Liver (tissue), 10 donors: ENCODE measurements at places on chromosomes 3 and 15. TPM values are rescaled to one million over a fixed set of nuclear protein-coding genes. Genes with fewer than 3 reads are reported as not detected.

DNA sequence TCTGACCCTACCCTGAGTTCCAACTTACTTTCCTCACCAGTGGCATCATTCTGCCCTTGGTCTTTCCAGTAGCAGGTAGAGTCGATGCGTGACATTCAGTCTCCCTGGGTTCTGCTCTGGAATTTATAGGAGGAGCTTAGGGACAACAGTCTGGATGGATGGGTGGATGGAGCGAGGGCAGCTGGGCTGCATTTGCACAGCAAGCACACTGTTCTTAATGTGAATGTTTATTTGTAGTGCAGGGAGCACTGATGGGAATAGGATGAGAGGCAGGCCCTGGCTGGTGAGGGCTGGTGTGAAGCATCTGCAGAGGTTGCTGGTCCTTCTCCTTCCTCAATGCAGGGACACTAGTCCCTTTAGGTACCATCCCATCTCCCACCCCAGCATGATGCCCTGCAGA is 176.2 kb downstream of the EPHB1 start:
- no peak for DNase-seq
- H3K4me1 ChIP-seq = no peaks in the 10 kb centered on the region
- no peaks in the 10 kb centered on the region for H3K27me3 ChIP-seq
- no peak overlapping the region for H3K4me3 ChIP-seq
- no peak overlapping the region for H3K27ac ChIP-seq
- no peaks in the 10 kb centered on the region for H3K36me3 ChIP-seq

DNA sequence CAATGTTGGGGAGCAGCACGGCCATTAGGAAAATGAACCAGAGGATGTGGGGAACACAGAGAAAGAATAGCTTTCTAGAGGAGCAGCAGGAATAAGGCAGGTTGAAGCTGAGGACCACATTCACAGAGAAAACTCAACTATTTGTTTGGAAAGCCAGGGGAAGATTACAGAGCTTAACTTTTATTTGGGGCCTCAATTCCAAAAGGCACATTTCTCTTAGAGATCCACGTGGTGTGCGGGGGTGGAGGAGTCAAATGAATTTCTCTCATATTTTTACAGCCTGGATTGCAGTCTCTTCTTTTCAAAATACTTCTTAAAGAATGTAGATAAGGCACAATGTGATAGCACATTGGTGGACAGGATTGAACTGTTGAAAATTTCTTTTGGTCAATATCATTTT is 253.7 kb downstream of the ROBO1 start:
- no peak overlapping the region for H3K4me3 ChIP-seq
- no peaks in the 10 kb centered on the region for H3K27me3 ChIP-seq
- no peaks in the 10 kb centered on the region for H3K36me3 ChIP-seq
- no peak overlapping the region for H3K27ac ChIP-seq
- DNase-seq = no peak

DNA sequence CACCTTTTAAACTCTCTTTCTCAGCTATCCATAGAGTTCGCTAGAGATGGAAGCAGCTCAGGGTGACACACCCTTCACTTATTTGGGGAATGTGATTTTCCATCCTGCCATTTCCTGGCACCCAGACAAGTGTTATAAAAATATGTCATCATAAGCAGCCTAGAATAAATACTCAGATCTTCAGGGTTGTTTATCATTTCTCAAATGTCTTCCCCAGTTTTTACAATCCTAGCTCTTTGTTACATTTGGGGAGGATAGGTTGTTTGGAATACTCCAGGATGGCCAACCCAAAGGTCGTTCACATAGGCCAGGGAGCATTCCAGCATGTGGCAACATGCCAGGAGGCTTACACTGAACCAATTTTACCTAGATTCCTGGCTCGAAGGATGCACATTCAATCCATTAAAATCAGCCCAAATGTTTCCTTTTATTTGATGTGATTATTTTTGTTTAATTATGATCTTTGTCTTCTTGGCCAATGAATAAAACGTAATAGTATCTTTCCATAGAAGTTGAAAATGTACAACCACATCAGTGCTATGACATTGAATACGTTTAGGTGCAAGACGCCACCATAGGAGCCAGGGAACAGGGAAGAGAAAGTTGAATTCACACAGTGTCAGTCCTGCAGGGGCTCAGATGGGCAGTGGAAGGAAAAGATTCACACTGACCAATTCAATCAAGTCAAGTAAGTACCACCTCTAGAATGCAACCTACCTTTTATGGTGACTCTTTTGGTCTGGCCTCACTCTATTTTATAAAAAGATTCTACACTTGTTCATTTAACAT is 537.7 kb upstream of the MDFIC2 start:
- H3K4me3 ChIP-seq = no peak overlapping the region
- no peak overlapping the region for H3K27ac ChIP-seq
- H3K27me3 ChIP-seq = no peaks in the 10 kb centered on the region
- DNase-seq = no peak
- H3K4me1 ChIP-seq = no peaks in the 10 kb centered on the region
- no peaks in the 10 kb centered on the region for H3K36me3 ChIP-seq

DNA sequence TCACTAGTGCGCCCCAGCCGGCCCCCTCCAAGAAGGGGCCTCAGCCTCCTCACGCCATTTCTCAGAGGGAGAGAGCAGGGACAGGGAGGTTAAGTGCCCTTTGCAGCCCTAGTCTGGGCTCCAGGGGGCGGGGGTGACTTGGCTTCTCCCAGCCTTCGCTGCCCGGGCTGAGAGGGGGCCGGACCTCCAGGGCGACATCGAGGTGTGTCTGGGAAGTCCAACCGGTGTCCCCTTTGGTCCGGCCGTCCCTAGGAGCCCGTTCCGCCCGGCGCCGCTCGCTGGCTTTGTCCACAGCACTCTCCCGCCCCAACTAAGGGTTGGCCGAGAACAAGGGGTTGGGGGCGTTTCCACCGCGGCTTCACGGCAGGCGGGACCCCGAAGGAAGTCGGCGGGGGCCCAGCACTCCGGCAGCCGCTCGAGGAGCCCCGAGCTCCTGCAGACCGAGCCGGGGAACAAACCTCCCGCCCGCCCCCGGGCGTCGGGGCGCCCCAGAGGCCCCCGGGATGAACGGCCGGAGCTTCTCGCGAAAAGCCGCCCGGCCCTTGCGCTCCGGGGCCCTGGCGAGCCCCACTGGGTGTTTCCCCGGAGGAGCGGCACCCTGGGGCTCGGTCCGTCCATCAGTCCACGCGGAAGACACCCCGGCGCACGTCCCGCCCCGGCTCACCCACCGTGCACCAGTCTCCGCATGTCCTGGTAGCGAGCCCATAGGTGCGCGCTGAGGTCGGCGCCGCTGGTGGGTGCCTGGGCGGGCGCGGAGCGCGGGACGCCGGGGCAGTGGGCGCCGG is 627 bp downstream of the NT5DC2 start:
- H3K4me1 ChIP-seq = peaks cover 6% of the 10 kb centered on the region
- no peaks in the 10 kb centered on the region for H3K36me3 ChIP-seq
- DNase-seq = peak; percentile 52
- H3K27me3 ChIP-seq = no peaks in the 10 kb centered on the region
- peak overlapping the region; percentile 47 for H3K4me3 ChIP-seq

- peaks cover 4% of the 10 kb centered on the region for H3K27me3 ChIP-seq
- no peak overlapping the region for H3K27ac ChIP-seq
- DNase-seq = no peak
- no peaks in the 10 kb centered on the region for H3K36me3 ChIP-seq
- H3K4me3 ChIP-seq = no peak overlapping the region
Observed at GRCh38 chr3:194738254-194739093, 52.8 kb downstream of the FAM43A start.

The ZMYND10 gene
- 0.31 TPM for polyA plus RNA-seq

GRCh38 chr3:29639578-29640290 is 358.9 kb downstream of the RBMS3 start:
- H3K4me3 ChIP-seq = no peak overlapping the region
- no peaks in the 10 kb centered on the region for H3K4me1 ChIP-seq
- no peaks in the 10 kb centered on the region for H3K27me3 ChIP-seq
- no peak for DNase-seq
- H3K36me3 ChIP-seq = no peaks in the 10 kb centered on the region

DNA sequence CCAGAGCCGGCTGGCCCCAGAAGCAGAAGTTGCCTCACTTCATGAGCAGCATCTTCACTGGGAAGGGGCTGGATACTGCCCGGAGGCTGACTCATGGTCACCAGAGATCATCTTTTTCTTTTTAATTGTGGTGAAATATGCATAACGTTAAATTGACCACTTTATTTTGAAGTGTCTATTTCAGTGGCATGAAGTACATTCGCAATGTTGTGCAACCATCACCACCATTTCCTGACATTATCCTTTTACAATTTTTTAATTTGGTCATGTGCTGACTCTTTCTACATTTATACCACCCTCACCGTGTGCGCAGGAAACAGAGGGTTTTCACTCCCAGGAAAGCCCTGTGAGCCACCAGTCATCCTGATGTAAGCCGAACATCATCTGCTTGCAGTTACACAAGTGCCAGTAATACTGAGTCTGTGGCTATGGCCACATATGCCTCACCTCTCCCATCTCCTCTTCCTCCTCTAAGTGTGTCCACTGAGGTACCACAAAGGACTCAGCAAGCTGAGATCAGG is 51.6 kb upstream of the ABHD17C start:
- H3K4me3 ChIP-seq = no peak overlapping the region
- no peaks in the 10 kb centered on the region for H3K36me3 ChIP-seq
- no peaks in the 10 kb centered on the region for H3K27me3 ChIP-seq
- no peak overlapping the region for H3K27ac ChIP-seq
- no peaks in the 10 kb centered on the region for H3K4me1 ChIP-seq

DNA sequence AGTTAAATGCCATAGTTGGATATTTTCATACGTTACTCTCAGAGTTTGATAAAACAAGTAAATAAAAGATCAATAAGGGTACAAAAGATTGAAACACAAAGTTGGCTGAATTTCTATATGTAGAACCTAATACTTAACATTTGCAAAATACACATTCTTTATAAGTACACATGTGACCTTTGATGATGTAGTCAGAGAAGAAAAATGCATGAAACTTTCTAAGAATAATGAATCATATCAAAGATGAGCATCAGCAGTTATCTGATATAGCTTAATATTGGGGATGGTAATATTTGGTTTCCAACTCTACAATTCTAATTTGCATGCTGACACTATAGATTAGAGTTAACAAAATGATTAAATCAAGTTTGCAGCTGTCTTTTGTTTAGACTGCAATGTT is 188.0 kb upstream of the TGFBR2 start:
- H3K4me3 ChIP-seq = no peak overlapping the region
- H3K36me3 ChIP-seq = no peaks in the 10 kb centered on the region
- no peak overlapping the region for H3K27ac ChIP-seq
- DNase-seq = no peak
- no peaks in the 10 kb centered on the region for H3K4me1 ChIP-seq
- no peaks in the 10 kb centered on the region for H3K27me3 ChIP-seq

The GATA2 gene
- 0.28 TPM for polyA plus RNA-seq

- peak overlapping the region; percentile 76 for H3K4me3 ChIP-seq
- peak; percentile 59 for DNase-seq
- no peak overlapping the region for H3K27ac ChIP-seq
- H3K4me1 ChIP-seq = peaks cover 9% of the 10 kb centered on the region
- H3K36me3 ChIP-seq = no peaks in the 10 kb centered on the region
- no peaks in the 10 kb centered on the region for H3K27me3 ChIP-seq
Observed at GRCh38 chr3:182682263-182683241, 110.8 kb upstream of the ATP11B start.

The STIMATE gene
- polyA plus RNA-seq = 18.6 TPM

The MOBP gene
- not detected for polyA plus RNA-seq
